ENCODE measurements at places on chromosomes 3 and 15.

DNA sequence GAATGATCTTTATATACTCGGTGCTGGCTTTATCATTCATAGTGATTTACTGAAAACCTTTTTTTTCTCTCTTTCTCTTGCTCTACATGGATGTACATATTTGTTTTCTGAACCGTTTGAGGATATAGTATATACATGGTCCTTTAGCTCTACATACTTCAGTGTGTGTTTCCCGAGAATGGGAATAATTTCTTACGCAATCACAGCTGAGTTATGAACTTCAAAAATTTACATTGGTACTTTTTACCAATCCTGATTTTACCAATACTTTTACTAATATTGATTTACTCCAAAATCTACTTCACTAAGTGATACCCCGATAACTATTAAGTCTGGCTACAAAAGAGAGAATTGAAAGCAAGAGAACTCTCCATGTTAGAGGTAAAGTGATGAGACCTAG is 294.3 kb upstream of the ICE2 start:
- DNase-seq = no peak

- no peak for DNase-seq
Observed at GRCh38 chr3:66639809-66640356, 139.1 kb upstream of the LRIG1 start.

GRCh38 chr3:78818161-78818985 is 949.4 kb downstream of the ROBO1 start:
- DNase-seq = no peak

- DNase-seq = no peak
Observed at GRCh38 chr3:42719002-42719401, 16.4 kb upstream of the HHATL start.

GRCh38 chr15:62549345-62549970 is 384.4 kb upstream of the C2CD4B start:
- peak; percentile 65 for DNase-seq

DNA sequence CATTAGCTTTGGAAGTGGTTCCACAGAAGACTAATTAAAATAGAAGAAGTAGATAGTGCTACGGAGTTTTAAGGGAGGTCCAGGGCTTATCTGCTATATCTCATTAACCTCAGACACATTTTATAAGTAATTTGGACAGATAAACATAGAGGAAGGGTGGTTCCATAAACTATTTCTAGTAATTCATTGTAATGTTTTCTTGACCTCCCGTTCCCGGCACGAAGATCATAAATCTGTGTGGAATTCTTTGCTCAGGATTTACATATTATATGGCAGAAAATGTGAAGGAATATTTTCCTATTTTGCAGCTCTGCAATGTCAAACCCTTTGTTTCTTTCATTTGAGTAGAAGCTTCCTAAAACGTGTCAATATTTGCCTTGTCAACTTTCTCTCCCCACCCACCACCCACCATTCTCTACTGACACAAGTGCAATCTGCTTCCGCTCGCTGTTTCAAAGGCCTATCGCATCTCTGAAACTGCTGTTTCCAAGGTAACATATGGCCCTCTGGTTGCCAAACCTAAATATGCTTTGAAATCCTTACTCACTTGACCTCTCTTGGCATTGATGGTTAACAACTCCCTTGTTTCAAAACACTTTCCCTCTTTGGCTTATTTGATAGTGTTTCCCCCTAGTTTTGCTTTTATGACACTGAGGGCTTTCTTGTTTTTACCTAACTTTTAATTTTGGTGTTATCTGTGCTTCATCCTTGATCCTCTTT is 21.4 kb upstream of the PLSCR5 start:
- peak; percentile 47 for DNase-seq

GRCh38 chr3:115341208-115341607 is 194.1 kb upstream of the ZBTB20 start:
- peak; percentile 56 for DNase-seq

- peak; percentile 40 for DNase-seq
Observed at GRCh38 chr15:68487087-68487843, 55.3 kb upstream of the ITGA11 start.

- no peak for DNase-seq
Observed at GRCh38 chr3:128835096-128835495, 44.3 kb upstream of the ACAD9 start.

DNA sequence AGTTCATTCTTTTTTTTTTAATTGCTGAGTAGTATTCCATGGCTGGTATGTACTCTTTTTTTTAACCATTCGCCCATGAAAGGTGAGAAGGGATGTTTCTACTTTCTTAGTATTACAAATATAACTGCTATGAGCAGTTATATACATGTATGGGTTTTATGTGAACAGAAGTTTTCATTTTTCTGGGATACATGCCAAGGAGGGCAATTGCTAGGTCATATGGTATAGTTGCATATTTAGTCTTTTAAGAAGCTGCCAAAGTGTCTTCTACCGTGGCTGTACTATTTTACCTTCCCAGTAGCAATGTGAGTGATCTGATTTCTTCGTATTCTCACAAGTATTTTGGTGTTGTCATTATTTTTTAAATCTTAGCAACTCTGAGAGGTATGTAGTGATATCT is 11.2 kb upstream of the KLHL40 start:
- DNase-seq = no peak

DNA sequence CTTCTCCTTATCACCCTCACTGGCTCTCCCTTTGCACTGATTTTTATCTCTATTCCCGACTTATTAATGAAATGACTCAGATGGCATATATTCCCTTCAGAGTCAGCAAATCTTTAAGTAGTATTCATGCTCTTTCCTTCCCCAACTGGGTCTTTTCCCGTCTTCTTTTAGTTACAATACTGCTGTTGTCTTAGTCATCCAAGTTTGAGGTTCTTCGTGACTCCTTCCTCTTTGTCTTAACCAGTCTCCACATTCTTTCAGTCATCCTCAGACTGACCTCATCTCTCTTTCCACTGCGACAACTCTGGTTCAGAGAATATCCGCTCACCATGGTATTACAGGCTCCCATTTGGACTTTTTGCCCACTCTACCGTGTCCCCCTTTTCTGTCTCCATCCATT is 12.4 kb downstream of the WDR5B start:
- DNase-seq = no peak

DNA sequence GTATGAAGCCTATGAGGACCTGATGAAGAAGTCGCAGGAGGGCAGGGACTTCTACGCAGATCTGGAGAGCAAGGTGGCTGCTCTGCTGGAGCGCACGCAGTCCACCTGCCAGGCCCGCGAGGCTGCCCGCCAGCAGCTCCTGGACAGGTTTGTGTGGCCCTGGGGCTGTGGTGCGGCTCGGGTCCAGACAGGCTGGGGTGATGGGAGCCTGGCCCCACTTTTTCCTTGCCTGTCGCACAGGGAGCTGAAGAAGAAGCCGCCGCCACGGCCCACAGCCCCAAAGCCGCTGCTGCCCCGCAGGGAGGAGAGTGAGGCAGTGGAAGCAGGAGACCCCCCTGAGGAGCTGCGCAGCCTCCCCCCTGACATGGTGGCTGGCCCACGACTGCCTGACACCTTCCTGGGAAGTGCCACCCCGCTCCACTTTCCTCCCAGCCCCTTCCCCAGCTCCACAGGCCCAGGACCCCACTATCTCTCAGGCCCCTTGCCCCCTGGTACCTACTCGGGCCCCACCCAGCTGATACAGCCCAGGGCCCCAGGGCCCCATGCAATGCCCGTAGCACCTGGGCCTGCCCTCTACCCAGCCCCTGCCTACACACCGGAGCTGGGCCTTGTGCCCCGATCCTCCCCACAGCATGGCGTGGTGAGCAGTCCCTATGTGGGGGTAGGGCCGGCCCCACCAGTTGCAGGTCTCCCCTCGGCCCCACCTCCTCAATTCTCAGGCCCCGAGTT is 29.0 kb downstream of the PTPN23 start:
- DNase-seq = no peak

GRCh38 chr15:101169495-101170071 is 82.3 kb downstream of the CHSY1 start:
- no peak for DNase-seq

DNA sequence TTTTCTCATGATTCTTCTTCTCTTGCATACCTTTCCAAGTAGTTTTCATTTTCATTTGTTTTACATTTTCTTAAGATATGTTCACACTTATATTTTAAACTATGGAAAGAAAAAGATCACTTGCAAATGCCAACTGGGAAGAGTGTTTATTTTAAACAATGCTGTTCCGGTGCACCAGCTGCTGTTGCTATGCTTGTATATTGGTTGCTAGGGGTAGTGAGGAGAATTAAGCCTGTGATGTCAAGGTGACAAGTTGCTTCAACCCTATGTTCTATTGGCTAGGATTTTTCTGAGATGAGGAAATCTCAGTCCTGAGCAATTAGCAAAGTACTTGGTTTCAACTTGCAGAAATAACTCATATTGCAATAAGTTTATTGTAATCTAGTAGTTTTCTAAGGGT is 500.1 kb downstream of the MFSD1 start:
- DNase-seq = peak; percentile 74

GRCh38 chr3:33355611-33356010 is 78.4 kb downstream of the FBXL2 start:
- no peak for DNase-seq
